ENCODE measurements at places on chromosomes 7 and 10. TPM values are rescaled to one million over a fixed set of nuclear protein-coding genes. Genes with fewer than 3 reads are reported as not detected.

AMZ1 gene
- not detected for total RNA-seq

CALN1 gene
- total RNA-seq: 2.8 TPM

ACSM6 gene
- total RNA-seq: not detected

CFAP46 gene
- total RNA-seq: 4.4 TPM

CDK14 gene
- total RNA-seq: 14.1 TPM

COL1A2 gene
- total RNA-seq: 732 TPM
